ENCODE measurements at places on chromosomes 1 and 21.

DNA sequence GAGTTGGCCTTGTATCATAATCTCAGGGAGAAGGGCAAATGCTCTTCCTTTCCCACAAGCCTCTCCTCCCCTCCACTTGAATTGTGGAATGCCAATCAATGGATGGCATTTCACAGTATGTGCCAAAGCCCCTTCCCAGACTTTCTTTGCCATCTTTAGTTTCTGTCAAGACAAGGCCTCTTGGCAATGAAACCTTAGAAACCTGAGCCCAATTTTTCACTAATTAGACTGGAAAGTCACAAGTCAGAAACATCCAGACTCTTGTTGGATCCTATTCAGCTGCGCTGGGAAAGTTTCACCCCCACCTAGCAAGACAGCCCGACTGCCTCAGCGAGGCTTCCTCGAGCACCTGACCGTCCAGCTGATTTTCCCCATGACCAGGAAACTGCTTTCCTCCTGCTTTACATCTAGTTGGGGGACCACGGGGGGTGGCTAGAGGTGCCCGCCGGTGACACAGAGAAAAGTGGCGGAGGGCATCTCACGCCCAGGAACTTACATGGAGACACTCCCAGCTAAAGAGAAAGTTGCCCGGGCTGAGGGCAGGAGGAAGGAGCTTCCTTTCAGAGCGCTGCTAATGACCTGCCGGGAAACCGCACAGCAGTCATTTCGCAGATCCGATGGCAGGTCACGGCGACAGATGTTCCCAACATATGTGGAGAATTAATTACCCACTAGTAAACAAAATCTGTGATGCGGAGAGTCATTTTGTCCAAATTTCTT lies 302.6 kb upstream of the RRP15 start:
- no peak for DNase-seq

DNA sequence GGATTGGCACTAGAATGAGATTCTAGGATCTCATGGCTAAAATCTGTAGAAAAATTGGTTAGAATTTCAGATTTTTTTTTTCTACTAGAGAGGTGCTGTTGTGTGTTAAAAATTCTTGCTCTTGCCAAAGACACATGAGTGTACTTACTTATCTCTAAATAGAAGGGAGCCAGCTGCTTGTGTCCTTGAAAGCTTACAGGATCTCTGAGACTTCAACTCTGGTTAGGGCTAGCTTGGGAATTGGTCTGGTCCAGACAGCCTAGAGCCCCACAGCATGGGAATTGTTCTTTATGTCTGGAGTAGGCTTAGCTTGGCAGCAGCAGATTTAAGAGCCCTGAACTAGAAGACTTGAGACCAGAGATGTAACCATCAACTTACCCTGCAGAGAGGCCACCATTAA lies 37.3 kb downstream of the MACO1 start:
- DNase-seq, result no peak

DNA sequence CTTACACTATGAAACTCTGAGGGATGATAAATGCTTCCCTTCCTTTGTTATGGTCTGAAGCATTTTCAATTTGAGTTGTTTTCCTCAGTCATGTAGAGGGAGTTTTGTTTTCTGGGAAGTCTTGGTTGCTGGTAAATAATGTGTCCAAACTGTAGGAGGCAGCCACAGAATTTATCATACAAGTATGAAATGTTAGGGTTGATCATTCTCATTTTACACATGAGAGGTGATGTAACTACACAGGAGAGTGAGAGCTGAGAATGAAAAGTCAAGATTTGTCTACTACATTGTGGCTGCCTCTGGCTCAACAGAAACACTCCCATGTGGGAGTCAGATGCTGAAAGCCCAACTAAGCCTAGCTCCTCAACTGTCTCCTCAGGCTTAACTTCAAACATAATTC lies 182.5 kb upstream of the SGIP1 start:
- DNase-seq, result peak; percentile 87

GRCh38 chr1:200895801-200896530 lies 1.3 kb downstream of the INAVA start:
- DNase-seq, result no peak

GRCh38 chr1:16017461-16018303 lies at the start of gene HSPB7:
HSPB7 (minus strand) TSS chr1:16018043; CDS start chr1:16017963, 80 bp downstream.
- DNase-seq, result no peak

- DNase-seq, result no peak
These were observed 21.4 kb downstream of the TMPRSS15 start for GRCh38 chr21:18382141-18382540.

DNA sequence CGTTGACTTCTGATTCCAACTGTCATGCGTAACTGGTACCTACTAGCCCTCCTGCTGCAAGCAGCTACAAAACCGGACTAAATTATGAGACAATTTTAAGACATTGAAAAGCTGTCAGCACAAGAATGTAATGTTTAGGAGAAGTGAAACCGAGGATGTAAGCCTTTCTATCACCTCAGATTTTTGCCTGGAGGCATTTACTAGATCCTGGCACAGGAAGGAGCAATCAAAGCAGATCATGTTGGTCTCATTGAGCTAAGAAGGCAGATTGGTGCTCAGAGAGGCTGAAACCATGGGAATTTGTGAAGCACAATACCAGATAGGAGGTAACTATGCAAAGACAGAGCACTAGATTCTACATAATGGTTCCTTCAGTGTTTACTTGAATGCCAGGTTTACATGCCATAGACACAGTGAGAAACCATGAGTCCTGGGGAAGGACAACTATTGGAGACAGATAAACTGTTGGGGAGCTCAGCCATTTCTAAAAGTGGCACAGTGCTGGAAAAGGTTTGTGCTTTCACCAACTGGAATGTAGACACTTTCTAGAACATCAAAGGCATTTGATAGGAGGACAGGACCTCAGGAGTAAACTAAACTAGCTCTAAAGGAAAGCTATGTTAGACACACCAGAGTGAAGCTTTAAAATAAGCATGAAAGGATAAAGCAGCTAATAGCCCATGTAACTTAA lies 179.4 kb downstream of the LYPLAL1 start:
- no peak for DNase-seq

DNA sequence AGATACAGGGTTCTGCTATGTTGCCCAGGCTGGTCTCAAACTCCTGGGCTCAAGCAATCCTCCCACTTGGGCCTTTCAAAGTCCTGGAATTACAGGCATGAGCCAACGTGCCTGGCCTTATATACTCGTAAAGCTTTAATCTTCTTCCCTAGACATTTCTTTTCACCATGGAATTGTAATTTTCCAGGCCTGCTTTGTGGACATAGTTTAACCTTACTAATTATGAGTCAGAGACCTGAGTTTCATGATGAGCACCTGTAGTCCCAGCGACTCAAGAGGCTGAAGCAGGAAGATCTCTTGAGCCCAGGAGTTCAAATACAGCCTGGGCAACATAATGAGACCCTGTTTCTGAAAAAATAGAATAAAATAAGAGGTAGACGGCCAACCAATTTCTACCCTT lies 12.3 kb downstream of the PATJ start:
- DNase-seq, result no peak

GRCh38 chr21:30227633-30228404 lies 11.9 kb upstream of the CLDN8 start:
- DNase-seq, result peak; percentile 1

GRCh38 chr1:236141447-236142252 lies 689 bp upstream of the GPR137B start:
- peak; percentile 66 for DNase-seq

DNA sequence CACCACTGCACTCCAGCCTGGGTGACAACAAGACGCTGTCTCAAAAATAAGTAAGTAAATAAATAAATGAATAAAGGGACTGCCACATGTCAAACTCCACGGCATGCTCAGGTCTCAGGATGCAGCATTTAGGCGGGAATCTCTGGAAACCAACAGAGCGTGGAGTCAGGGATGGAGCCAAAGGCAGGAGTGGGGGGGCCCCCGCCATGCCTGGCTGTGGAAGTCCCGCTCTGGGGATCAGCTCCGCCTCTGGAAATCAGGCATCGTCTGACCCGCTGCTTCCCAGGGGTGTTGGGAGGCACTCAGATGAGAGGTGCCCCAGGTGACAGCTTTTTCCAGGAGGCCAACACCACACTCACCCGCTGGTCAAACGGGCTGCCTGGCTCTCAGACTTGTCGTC lies 20.2 kb downstream of the KIF17 start:
- DNase-seq, result no peak

DNA sequence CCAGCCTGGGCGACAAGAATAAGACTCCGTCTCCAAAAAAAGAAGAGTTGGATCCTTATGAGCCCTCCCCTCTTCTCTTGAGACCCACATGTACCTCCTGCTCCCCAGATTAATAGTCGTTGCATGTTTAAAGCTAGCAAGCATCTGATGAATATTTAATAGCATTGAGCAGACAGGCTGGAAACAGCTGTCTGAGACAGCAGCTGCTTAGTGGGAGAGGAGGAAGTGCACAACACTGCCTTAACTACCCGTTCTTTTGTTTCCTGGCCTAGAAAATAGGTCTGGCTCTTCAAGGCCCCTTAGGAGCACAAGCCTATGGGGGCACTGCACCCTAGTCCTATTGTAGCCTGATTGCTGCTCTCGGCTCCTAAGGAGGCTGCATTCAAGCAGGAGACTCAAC lies 17.3 kb upstream of the TMEM39B start:
- DNase-seq, result no peak

DNA sequence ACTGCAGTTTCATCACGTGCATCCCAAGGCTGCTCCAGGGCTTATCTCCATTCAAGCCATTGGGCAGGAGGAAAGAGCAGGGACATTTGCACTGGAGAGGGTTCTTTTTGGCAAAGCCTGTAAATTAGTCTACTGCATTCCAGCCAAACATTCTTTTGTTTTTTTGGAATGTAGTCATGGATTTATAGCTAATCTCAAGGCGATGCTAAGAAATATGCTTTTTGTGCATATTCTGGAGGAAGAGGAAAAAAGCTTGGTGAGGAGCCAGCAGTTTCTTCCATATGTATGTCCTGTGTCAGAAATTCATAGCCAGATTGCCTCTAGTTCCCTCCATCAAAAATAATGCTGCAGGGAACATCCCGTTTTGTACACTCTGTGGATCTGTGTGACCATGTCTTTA lies 221.4 kb downstream of the BACH1 start:
- DNase-seq, result no peak

DNA sequence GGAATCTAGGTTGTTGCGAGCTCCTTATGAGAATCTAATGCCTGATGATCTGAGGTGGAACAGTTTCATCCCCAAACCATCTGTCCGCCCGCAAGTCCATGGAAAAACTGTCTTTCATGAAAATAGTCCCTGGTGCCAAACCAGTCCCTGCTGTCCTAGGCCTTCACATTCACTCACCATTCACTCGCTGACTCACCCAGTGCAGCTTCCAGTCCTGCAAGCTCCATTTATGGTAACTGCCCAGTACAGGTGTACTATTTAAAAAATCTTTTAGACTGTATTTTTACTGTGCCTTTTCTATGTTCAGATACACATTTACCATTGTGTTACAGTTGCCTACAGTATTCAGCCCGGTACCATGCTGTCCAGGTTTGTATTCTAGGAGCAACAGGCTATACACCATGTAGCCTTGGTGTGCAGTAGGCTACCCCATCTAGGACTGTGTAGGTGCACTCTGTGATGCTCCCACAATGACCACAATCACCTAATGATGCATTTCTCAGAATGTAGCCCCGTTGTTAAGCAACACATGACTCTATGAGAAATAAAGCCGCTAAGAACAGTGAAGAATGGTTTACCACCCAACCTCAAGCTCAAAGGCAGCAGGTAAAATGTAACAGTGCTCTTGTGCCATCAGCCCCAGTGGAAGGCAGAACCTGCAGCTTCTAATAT lies 2.4 kb downstream of the ECHDC2 start:
- no peak for DNase-seq

DNA sequence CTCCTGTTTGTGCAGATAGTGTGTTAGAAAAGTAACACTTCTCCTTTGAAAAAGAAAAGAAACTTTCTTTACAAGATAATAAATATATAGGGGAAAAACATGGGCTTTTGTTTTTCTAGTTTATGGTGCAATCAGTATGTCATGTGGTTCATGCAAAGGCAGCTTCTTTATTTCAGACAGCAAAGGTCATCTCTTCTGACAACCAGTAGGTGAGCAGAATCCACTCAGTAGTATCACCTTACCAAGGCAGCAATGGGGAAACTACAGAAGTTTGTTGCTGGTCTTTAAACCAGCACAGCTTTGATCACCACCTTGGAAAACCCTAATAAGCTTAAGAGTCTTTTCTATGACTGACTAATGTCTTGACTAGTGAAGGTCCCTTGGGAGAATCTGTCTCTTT lies 13.0 kb upstream of the SAMSN1 start:
- peak; percentile 12 for DNase-seq

DNA sequence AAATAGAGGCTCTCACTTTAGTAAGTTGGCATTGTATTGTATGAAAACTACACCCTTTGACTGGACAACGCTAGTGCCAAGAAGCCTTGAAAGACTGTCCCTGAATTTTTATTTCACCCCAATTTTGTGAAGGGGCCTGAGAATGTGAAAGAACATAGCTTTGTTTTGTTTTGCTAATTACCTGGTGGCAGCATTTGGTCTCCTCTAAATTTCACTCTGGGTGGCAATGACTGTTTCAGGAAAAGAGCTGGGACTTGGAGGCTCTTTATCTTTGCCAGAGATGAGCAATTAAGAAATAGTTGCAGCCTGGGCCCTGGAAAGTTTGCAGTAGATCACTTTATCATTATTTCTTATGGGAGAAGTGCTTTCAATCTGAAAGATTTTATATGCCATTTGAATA lies 117.6 kb downstream of the KCNK2 start:
- DNase-seq, result no peak

GRCh38 chr1:23543707-23544443 lies 12.8 kb upstream of the E2F2 start:
- no peak for DNase-seq

DNA sequence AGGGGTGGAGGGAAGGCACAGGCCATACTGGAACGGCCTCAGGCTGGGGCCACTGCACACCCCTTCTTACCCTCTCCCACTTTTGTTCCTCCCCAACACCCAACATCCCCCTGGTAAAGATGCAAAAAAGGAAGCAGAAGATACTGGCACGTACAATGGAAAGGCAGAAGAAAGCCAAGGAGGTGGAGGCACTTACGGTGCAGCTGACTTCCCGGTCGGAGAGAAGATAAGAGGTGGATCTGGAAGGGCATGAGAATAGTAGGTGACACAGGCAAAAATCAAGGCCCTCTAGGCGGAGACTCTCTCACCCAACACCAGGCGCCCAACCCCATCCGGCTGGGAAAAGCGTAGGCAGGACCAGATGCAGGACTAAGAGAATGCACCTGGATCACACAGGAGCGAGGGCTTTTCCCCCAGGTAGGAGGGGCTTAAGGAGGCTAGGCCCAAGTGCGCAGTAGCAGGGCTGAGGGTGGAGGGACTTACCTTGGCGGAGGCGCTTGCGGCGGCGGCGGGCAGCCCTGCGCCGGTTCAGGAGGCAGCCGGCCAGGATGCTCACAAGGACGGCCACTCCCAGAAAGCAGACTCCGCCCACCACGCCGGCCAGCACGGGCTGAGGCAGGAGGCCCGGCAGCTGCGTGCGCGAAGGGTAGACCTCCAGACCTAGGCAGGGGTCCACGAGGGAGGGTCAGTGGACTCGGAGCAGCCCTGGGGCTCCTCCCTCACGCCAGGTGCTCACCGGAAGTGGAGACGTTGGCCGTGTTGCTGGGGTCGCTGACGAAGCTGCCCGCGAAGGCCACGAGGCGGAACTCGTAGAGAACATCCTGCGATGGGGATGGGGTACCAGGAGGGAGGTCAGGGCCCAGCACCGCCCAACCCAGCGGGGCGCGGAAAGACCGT lies 4.1 kb upstream of the TAGLN2 start:
- no peak for DNase-seq

Measured in suppressor macrophage treated with lipopolysaccharide for 1 hour (primary cell).